ENCODE measurements at places on chromosomes 6 and 20.

DNA sequence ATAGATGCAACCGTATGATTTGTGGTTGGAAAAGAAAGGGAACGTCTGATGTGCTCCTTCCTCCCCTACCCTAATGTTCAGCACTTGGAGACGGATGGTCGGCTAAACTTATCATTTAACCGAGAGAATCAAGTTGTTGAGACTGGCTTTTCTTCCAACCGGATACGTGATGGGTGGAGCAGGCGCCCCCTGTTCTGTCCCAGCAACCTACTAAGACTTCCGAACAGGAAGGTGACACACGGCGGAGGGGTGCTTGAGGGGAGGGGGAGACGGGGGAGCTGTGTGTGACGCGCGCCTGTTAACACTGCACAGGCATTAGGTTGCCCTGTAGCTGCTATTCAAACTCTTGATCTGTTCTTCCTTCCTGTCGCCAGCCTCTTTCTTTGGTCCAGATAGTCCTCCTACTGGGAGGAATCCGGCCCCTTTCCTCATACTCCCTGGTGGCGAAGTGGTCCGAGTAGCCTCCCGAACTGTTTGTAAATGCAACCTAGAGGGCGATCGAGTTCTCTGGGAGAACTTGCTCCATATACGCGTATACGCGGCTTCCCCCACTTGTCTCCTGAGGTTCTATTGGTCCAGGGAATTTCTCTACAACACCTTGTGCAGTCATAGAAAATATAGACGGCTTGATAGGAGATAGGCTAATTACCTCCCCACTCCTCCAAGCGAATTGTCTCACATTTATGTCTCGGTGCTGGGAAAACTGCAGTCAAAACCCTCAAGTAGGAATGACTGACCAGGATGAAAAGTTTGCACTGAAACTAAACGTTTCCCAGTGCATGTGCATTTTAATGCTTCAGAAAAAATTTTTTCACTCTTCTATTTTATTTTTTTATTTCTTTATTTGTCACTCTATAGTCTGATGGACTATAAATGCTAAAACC is 126.0 kb upstream of the SLC2A12 start:
- peak; percentile 71 for DNase-seq

- DNase-seq: no peak
These were observed 78.7 kb downstream of the SGK1 start for GRCh38 chr6:134238960-134239795.

DNA sequence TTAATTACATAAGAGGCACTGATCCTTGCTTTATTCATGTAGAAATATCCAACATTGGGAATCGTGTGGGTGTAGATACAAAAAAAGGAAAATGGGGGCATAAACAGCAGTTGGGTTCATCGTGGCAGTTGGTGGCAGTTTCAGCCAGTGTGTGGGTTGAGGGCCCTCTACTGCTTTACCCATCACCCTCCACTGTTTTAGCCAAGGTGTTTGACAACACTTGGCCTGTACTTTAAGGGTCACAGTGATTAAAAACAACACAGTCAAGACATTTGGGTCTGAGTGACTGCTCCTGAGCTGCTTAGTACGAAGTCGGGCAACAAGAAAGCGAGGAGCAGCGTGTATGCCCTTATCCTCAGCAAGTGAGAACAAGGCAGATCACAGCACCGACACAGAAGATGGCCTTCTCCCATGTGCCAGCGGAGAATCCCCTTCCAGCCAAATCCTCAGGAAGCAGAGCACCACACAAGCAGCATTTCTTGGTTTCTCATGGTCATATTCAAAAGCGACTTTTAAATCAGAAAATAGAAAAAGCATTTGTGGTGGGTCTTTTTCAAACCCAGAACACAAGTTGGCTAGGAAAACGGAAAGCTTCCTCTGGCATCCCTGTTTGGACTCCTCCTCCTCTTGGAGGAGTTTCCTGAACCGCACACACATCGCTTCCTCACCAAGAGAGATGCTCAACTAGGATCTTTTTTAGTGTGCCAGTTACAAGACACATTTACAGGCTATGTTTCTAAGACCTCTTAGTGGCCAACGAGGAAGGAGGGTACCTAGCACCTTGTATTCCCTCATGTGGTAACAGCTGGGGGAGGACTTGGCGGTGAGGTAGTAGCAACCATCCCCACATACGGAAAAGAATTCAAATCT is 23.5 kb downstream of the EIF2S2 start:
- DNase-seq: no peak

DNA sequence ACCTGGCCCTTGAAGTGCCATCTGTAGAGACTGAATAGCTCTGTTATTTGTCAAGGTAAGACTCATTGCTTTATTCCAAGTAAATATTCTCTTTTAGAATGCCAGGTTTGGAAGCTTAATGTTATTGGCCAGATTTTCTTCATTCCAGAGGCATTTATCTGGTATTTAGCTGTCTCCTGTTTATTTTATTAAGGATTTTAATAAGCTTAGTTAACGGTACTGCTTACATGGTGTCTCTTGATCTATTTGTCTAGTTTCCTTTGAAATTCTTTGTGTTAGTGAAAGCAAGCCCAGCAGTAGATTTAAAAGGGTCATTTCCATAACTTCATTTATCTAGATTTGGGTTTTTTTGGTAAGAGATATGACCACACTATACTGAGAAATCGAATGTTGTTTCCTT is 7.7 kb downstream of the RALY start:
- DNase-seq: no peak

DNA sequence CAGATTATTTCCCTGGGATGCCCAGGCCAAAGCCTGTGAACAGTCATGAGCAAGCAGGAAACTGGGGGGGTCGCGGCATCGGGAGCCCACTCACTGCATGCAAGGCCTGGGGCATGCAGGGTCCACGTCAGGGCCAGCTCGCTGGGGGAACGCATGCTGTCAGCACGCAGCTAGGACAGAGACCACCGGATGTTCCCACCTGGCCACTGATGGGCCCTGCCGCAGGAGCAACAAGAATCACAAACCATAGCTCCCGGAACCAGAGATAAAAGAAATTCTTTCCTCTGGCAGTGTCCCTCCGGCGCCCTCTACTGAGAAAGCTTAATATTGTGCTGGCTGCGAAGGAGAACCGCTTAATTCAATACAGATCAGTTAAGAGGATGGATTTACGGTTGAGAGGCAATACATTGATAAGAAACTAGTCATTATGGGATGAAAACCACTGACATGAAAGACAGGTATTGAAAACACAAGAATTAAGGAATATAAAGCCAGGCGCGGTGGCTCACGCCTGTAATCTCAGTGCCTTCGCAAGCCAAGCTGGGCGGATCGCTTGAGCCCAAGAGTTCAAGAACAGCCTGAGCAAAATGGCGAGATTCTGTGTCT is 32.6 kb downstream of the C6orf15 start:
- DNase-seq: peak; percentile 71

GRCh38 chr6:628766-629165 is 28.1 kb downstream of the HUS1B start:
- no peak for DNase-seq

DNA sequence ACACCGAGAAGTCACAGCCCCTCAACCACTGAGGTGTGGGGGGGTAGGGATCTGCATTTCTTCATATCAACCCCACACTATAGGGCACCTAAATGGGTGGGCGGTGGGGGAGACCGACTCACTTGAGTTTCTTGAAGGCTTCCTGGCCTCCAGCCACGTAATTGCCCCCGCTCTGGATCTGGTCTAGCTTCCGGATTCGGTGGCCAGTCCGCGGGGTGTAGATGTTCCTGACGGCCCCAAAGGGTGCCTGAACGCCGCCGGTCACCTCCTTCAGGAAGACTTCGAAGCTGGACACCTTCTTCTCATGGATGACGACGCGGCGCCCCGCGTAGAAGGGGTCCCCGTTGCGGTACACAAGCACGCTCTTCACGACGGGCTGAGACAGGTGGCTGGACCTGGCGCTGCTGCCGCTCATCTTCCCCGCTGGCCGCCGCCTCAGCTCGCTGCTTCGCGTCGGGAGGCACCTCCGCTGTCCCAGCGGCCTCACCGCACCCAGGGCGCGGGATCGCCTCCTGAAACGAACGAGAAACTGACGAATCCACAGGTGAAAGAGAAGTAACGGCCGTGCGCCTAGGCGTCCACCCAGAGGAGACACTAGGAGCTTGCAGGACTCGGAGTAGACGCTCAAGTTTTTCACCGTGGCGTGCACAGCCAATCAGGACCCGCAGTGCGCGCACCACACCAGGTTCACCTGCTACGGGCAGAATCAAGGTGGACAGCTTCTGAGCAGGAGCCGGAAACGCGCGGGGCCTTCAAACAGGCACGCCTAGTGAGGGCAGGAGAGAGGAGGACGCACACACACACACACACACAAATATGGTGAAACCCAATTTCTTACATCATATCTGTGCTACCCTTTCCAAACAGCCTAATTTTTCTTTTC is at the start of gene DCDC2:
Gene DCDC2, minus strand, starts transcription at position 724 of the 883 bp plus-strand sequence. Its CDS starts 309 bp downstream, at position 415.
- peak; percentile 83 for DNase-seq

- DNase-seq: no peak
These were observed 57.6 kb downstream of the NOL4L start for GRCh38 chr20:32527447-32528055.

DNA sequence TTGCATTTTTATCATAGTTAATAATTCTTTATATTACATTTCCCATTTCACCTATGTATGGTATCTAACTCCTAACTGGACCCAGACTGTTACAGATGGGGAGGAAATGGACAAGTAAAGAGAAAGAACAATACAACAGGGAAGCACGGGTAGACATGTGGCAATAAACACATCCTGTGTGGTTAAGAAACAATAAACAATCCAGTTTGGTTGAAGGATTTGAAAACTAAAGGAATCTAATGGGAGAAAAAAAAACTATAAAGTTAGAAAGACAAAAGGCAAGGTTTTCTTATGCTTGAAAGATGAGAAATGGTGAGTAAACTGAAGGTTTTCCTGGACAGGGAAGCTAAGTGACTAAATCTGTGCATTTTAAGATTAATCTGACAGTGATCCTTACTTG is 34.9 kb upstream of the ALDH8A1 start:
- DNase-seq: no peak

DNA sequence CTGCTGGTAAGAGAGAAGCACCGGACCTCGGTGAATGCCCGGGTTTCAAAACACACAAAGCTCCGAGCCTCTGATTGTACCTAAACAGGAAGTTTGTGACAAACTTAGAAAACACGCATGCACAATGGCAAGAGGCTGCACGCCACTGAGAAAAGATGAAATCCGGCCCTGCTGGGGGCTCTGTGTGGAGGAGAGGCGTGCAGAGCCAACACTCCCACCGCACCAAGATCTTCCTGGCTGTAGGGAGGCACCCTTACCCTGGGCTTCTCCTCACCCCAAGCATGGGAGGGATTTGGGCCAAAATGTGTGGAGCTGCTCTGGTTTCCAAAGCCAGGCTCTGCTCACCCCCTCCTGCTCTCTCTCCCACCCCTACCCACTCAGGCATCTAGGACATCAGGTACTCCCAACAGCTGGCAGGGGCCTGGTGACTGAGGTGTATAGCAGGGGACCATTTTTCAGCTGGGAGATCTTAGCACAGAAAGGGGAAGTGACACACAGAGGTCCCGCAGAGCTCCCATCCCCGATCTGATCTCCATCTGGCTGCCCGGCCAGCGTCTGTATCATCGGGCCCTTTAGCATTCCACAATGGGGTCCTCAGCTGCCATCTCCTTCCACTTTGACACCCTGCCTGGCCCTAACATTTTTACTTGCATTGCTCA is 84.2 kb downstream of the TRERF1 start:
- peak; percentile 23 for DNase-seq

Measured in right kidney (tissue), 9 donors.